SK-N-MC (cell line): ENCODE measurements at places on chromosomes 1 and 21.

DNA sequence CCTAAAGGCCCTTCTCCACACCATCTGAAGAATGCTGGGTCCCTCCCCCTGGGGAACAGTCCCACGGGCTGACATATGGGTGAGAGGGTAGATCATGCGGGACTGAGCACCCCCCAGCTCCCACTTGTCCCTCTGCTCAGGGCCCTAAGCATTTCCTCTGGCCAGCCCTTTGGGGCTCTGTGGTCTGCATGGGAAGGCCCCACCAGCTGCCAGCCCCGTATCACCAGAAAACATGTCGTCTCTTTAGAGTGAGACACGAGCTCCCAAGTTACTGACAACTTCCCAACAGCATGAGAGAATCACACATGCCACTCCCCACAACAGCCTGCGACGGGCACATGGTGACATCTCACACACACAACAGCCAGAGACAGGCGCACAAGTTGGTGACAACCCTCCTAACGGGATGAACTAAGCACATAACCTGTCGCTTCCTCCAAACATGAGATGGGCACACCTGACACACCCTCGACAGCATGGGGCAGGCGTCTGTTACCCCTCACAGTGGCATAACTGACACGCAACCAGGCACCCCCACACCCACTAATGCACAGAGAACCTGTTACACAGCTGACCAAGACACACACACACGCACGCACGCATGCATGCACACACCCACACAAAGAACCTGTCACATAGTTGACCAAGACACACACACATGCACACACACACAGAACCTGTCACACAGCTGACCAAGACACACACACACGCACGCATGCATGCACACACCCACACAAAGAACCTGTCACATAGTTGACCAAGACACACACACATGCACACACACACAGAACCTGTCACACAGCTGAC lies 41.2 kb downstream of the AHDC1 start:
- no peak for DNase-seq

DNA sequence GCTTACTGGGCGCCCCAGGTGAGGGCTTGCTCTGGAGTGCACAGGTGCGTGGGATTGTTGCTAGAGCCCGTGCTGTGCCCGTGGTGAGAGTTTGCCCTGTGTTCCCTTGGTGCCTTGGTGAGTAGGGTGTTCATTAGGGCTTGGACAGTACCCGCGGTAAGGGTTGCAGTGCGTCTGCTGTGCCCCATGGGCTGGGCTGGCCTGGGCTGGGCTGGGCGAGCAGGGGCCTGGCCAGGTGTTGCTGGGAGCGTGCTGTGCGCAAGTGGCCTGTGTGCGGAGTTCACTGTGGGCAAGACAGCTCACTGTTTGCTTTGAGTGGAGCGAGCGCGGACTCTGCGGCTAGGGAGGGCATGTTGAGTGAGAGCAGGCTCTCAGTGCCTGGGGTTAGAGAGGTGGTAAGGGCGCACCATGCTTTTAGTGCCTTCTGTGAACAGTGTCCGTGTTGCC lies 725 bp downstream of the CR1L start:
- DNase-seq, result no peak

DNA sequence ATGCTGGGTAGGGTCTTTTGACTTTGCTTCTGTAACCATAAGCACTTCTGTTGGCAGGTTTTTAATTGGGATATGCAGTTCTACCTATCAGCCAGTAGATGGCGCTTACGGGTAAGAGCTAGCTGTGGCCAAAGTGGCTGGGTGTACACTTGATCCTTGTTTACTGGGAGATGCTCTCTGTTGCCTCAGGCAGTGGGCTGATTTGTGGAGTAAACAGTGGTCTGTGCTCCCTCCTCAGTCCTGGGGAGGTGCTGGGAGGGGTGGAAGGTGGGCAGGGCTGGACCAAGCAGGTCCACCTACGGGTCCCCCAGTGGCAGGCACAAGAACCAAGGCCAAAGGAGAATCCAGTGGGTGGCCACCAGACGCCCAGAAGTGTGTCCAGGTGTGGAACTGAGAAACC lies 43.4 kb downstream of the RALGPS2 start:
- no peak for DNase-seq

DNA sequence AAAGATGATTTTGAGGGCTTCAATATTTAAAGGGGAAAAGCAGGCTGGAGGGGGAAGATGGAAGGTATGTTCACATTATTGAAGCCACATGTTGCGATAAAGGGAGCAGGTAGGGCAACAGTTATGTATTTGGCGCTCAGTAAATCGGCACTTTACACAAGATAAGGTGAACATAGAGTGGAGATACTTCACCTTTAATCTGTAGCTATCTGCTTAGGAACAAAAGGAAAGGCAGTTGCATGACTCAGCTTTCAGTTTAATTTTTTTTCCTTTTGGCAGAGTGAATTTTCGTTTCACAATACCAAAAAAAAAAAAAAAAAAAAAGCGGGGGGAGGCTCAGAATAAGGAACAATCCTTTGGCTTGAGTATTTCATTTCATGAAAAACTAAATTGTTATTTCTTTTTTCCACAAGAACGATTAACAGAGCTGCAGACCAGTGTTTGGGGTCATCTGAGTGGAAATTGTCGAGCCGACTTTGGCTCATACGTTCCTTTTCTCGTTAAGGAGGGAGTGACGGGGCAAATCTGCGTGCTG lies 1.1 kb upstream of the COQ8A start:
- no peak for DNase-seq

DNA sequence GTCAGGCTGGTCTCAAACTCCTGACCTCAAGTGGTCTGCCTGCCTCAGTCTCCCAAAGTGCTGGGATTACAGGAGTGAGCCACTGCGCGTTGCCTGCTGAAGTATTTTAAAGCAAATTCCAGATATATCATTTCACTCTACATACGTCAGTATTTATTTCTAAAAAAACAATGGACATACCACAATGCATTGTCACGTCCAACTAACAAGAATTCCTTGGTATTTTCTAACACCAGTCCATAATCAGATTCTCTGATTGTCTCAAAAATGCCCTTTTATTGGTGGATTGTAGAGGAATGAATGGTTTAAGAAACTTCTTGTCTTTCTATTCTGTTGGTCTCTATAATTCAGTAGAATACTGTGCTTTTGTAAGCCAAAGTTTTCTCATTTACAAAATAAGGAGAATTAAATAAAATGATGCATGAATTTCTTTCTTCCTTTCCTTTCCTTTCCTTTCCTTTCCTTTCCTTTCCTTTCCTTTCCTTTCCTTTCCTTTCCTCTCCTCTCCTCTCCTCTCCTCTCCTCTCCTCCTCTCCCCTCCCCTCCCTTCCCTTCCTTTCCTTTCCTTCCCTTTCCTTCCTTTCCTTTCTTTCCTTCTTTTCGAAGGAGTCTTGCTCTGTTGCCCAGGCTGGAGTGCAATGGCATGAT lies 55.8 kb downstream of the VPS13D start:
- DNase-seq, result no peak

DNA sequence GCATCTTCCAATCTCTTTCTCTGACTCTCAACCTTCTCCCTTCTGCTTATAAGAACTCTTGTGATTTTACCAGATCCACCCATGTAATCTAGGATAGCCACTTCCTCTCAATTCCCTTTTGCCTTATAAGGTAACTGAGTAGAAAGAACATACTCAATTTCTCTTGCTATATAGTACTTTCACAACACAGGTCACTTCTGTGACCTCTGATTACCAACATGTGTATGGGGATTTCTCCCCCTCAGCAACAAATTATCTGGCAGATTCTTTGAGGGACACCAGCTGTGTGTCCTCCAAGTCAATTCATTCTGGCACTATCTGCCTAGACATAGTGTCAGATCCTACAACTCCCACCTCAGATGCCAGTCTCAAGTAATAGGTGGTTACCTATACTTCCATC lies 62.5 kb downstream of the IL23R start:
- DNase-seq, result no peak

GRCh38 chr1:109011335-109011734 lies 30.6 kb downstream of the WDR47 start:
- DNase-seq, result no peak

DNA sequence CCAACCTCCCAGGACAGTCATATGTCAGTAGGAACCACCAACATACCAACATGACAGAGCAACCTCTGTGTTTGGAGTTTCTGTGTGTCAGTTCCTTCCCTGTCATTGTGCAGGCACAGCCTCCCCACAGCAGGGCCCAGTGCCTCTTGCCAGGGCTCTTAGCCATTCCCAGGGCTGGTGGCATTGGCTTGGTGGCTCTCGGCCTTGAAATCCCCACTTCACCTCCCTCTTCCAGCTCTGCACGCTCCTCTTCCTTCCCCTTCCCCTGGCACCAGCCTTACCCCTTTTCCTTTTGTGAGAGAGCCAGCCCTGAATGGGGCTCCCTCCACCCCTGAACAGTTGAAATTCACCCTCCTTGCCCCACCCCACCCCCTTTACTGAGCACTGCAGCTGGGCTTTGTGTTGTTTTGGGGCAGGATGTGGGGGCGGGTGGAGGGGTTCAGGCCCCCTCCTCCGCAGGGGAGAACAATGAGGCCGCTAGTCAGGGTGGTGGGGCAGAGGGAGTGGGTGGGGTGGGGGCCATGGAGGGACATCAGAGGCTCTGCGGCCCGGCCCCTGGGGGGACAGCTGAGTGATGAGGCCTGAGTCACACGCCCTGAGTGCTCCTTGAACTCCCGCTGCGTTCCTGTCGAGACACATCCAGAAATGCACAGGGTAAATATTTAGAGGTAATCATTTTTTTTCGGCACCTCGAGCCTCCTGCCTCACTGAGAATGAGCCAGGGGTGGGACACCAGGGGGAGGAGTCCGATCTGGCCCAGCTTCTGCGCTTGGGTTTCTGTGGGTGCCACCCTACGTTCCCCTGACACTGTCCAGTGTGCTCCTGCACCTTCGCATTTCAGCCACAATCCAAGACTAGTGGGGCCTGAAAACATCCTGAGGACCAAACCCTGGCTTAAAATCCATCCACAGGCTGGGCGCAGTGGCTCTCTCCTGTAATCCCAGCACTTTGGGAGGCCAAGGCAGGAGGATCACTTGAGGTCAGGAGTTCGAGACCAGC lies 28.6 kb downstream of the LGR6 start:
- no peak for DNase-seq

- DNase-seq, result no peak
Observed at GRCh38 chr1:9766759-9767442, 56.9 kb downstream of the CLSTN1 start.
